Hepatic stellate cell (primary cell): ENCODE measurements at places on chromosomes 13 and 19.

- DNase-seq = no peak
Measured at GRCh38 chr19:16637535-16637934, 9.5 kb upstream of the MED26 start.

DNA sequence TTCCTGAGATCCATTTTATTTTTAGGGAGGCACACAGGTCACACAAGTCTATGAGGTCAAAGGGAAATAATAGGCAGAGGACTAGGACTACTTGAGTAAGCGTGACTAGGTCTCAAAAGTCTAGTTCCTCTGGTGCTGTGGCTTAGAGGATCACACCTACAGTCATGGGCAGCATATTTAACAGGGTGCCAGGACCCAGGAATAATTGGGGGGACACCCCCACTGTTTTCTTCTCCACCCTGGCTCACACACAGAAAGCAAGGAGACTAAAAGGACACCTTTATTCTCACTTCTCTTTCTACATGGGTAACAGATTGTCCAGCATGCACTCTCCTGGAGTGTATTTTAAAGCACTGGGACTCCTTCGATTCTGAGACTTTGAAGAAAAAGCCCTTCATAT, 26.2 kb downstream of the OXGR1 start:
- DNase-seq = no peak

GRCh38 chr13:61107989-61108388, 307.7 kb downstream of the PCDH20 start:
- no peak for DNase-seq

GRCh38 chr13:73090116-73090822, 31.5 kb downstream of the KLF5 start:
- peak; percentile 66 for DNase-seq

- peak; percentile 27 for DNase-seq
Measured at GRCh38 chr13:113622791-113623490, 35.1 kb downstream of the ATP4B start.

GRCh38 chr19:46426035-46426505, 2.7 kb downstream of the PNMA8C start:
- DNase-seq = no peak

GRCh38 chr13:99392470-99393135, 85.4 kb upstream of the GPR183 start:
- no peak for DNase-seq

- peak; percentile 17 for DNase-seq
Measured at GRCh38 chr13:65856431-65856830, 1373.7 kb downstream of the PCDH9 start.

- no peak for DNase-seq
Measured at GRCh38 chr13:67042556-67042955, 187.6 kb downstream of the PCDH9 start.

- no peak for DNase-seq
Measured at GRCh38 chr13:93964146-93964512, 515.4 kb downstream of the DCT start.

- DNase-seq = no peak
Measured at GRCh38 chr13:20512042-20512683, 13.5 kb downstream of the CRYL1 start.
